Prostate gland (tissue), 2 donors: ENCODE measurements at places on chromosomes 16 and 17.

DNA sequence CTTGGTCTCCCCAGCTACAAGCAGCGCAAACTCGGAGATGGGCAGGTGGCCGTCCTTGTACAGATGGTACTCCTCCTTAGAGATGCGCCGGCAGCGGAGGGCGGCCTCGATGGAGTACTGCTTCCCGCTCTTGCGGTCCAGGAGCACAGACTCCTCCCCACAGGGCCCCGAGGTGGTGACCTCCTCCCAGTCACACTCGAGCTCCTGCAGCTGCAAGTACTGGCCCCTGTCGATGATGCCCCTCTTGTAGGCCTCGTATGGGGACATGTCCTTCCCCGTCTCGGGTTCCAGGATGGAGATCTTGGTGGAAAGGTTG lies 7.2 kb downstream of the CDK3 start:
- DNase-seq: no peak

DNA sequence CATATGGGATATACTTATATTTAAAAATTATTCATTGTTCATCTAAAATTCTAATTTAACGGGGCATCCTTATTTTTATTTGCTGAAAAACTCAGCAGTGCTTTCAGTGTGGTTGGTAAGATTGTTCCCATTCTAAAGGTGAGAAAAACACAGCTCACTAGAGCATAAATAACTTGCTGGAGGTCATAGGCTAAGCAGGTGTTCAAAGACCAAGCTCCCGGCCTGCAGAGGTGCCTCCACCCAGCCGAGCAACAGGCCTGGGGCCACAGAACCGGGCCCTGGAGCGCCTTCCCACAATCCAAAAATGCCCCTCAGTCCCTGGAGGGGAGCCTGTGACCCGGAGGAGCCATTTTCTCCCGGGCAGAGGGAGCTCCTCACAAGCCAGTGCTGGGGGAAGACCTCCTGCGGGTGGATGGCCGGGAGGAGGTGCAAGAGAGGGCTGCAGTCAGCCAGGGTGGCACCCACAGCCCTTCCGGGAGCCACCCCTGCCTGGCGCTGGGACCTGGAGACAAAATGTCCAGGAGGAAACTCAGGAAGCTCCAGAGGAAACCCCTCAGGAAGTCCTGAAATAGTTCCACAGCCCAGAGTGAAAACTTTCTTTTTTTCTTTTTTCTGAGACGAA lies 14.7 kb downstream of the ABR start:
- no peak for DNase-seq

DNA sequence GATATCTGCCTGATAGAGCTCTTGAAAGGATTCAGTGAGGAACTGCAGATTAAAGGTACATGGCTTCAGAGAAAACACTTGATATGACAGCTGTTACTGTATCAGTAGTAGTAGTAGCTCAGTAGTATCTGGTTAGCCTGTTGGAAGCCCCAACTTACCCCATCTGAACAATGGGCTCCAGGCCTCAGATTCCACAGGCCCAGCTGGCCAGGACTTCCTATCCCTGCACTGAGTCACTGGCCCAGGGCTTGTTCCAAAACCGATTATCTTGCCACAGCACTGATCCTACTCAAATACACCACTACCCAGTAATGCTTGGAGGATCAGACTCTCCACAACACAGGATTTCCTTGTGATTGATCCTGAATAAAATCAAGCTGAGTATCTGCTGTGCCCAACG lies 32.6 kb downstream of the DCUN1D3 start:
- no peak for DNase-seq

DNA sequence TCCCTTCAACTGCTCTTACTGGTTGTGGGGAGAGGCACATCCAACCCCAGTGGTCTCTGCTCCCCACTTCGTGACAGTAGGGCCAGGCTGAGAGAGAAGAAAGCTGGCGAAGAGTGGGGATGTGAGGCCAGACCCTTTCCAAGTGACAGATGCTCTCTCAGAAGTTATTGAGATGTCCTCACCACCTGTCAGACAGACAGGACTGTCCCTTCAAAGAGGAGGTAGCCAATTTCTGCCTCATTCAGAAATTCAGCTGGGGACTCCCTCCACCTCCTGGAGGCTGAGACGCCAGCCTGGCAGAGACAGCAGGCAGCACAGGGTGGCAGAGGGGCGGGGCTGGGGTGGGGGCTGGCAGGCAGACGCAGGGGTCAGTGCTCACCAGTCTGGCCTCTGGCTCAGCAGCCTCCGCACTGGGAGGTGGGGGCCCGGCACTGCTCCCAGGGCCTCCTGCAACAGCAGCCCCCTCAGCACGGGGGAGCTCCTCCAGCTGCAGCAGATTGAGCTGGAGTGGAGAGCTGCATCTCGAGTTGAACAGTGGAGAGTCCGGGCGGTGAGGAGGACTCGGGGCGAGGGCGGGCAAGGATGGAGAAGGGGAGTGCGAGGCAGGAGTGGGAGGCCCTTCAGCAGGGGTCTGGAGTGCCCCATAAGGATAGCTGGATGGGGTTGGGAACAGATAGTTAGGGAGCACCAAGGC lies 9.2 kb downstream of the PER1 start:
- no peak for DNase-seq

- DNase-seq: no peak
These were observed 2.8 kb upstream of the WNT9B start for GRCh38 chr17:46848534-46848933.

GRCh38 chr17:4806456-4806776 lies 536 bp upstream of the PLD2 start:
- DNase-seq: no peak

GRCh38 chr16:23334457-23334853 lies 32.4 kb downstream of the SCNN1B start:
- no peak for DNase-seq

DNA sequence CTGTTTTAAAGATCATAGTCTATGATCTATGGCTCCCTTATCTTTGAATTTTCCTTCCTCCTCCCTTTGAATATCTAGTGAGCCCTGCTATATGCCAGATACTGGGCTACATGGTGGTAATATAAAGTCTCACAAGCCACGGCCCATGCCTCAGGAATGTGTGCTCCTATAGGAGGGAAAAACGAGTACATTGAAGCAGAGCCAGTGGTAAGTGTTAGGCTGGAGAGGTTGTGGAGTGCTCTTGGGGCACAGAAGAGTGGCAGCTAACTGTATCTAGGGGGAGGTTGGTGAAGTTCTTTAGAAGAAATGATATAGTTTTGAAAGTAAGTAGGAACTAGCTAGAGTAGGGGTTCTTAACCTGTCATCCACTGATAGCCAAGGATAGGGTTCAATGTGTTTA lies 105.8 kb upstream of the PMFBP1 start:
- no peak for DNase-seq

DNA sequence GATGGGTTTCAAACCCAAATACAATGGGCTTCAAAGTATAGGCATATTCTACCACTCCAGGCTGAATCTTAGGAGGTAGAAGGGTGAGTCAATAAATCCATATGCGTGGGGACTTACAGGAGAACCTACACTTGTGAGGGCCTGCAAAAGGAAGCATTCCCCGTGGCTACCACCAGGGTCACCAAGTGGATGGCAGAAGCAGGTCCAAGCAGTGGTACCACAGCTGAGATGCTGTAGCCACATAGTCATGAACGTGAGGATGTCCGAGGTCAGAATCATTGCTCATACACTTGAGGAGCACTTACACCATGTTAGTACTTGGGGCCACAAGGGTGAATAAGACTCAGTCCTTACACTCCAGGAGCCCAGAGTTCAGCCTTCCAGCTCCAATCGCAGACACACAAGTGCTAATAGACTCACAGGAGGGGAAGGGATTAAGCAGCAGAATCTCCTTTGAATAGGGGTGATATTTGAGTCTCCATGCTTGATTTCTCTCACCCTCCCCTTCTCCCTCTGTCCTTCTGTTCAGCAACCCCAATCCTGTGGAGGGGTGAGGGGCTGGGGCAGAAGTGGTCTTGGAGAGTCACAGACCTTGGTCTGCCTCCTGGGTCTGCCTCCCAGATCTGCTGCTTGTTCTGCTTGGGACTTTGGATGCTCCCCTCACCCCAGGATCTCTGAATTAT lies 42.5 kb upstream of the ASIC2 start:
- no peak for DNase-seq

GRCh38 chr16:53913920-53914319 lies 210.0 kb downstream of the FTO start:
- DNase-seq: no peak

- no peak for DNase-seq
These were observed 134.5 kb upstream of the CHMP6 start for GRCh38 chr17:80856863-80857755.

GRCh38 chr17:22272363-22273146 lies 580.2 kb downstream of the KCNJ18 start:
- DNase-seq: no peak
